ENCODE measurements at places on chromosomes 12 and 14.

- DNase-seq: no peak
Observed at GRCh38 chr12:10395390-10395998, 5.7 kb upstream of the KLRK1 start.

DNA sequence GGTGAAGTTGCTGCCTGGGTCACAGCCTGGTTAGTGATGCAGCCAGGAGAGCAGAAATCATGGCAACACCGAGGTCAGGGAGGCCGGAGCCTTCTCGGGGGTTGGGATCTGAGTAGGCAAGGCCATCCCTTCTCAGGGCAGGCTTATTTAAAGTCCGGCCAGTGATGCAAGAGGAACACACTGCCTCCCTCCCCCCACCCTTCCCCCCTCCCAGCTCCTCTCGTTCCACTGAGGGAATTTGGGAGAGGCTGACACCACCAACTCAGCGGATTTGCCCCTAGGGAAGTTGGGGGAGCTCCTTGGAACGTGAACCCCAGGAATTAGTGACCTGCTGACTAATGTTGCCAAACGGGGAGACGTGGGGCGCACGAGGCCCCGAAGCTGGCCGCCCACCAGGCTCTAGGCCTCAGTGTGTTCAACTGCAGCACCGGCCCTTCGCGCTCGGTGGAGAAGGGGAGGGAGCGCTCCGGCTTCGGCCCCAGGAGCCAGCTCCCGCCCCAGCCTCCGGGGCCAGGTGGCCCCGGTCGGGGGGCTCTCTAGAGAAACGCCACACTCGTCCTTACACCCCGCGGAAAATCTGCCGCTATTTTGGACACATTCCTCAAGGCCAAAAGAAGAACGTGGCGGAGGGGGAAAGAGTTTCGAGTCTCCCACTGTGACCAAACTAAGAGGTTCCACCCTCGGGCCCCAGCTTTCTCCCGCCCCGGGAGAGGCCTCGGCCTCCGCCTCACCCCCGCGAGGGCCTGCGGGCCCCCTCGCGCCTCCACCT, 1.6 kb downstream of the CTDSP2 start:
- no peak for DNase-seq

- no peak for DNase-seq
Observed at GRCh38 chr14:104900639-104901512, 23.8 kb upstream of the PLD4 start.

- no peak for DNase-seq
Observed at GRCh38 chr12:53499266-53500141, at the start of gene MAP3K12. Gene MAP3K12, minus strand, starts transcription at chr12:53499458. Its CDS starts 12,067 bp downstream, at chr12:53487391.

DNA sequence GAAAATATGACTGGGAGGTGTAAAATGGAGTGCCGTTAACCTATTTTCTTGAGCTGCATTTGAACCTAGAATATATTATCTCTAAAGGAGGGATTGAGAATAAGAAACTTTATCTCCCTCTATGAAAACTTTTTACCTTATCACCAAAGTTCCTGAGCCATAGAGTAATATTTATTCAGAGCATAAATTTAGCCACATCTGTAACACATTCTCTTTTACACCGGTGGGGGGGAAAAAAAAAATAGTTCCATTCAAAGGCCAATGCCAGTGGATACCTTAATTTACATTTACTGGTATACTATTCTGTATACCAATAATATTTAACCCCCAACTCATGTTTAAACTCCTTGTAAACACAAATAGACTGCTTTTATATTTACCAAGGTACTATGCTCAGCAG, 21.7 kb downstream of the CERS5 start:
- DNase-seq: no peak

DNA sequence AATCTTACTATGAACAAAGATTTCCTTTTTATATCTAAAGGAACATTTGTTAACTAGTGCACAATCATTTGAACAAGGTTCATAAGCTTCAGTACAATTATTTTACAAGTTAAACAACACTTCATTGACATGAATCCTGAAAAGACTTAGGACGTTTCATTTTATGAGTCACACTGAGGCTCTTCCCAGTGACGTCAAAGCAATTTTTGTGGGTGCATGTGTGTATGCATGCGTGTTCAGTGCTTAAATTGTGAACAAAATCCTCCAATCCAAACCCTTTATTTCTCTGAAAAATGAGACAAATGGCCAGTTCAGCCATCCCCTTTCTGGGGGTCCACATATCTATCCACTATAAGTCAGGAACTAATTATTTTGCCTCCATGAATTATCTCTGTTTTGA, 2.9 kb downstream of the LMNTD1 start:
- DNase-seq: no peak

DNA sequence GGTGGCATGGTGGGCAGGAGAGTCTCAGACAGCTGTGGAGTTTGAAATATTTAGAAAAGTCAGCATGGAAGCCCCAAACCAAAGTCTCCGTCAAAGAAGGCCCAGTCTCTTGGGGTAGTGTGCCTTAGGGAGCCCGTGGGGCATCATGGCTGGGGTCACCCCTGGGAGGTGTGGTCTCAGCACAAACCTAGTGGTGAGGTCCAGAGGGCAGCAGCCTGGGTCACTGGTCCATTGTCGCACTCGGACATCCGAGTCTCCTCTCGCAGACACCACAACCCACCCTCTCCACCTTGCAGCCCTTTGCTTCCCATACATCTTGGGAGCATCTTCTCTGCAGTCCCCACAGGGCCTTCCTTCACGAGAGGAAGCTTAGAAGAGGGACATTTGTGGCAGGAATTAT, 588.0 kb upstream of the TMEM132C start:
- DNase-seq: no peak

GRCh38 chr12:108318472-108319275, 20.4 kb downstream of the CMKLR1 start:
- DNase-seq: no peak

GRCh38 chr12:113222730-113223531, 1.7 kb downstream of the TPCN1 start:
- no peak for DNase-seq

DNA sequence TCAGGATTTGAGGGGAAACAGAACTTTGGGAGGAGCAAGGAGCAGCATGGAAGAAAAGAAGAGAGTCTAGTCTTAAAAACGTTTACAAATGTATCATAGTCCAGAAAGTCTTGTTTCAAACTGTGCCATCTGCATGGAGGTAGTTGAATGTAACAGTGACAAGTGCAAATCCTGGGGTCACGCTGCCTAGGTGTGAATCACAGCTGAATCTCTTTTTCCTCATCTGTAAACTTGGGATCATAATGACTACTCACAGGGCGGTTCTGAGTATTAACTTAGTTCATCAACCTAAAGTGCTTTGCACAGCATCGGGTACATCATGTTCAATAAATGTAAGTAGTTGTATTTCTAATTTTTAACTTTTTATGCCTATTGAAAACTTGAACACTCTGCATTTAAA, 208.5 kb downstream of the CHST11 start:
- no peak for DNase-seq

DNA sequence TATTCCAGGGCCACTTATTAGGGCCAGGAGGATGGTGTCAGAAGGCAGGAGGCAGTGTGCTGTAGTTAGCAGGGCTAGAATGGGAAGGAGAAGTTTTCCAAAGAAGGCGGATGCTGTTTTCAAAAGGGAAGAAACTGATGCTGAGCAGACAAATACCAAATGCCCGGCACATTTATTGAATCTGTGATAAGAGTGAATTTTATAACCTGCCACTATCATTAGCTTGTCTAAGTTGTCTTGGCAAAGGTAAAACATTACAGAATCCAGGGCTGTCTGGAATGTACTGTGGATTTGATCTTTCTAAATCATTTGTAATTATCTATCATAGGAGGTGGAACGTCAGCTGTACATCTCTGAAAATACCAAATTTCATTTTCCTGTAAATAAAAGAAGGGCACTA, 40.8 kb downstream of the NDUFA12 start:
- no peak for DNase-seq

GRCh38 chr12:44960856-44961255, 84.7 kb upstream of the NELL2 start:
- DNase-seq: no peak

DNA sequence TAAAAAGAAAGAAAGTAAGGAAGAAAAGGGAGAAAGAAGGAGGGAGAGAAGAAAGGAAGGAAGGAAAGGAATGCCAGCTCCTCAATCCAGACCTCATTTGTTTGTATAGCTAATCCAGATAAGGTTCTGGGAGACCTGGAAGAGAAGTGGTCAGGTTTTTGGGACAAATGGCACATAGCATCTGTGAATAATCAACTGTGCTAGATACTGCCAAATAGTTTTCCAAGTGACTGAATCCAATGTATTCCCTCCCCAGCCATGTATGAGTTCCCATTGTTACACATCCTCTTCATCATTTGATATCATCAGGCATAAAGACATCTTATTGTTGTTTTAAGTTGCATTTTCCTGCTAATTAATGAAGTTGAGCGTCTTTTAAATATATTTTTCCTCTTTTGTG, 18.6 kb upstream of the PTGR2 start:
- DNase-seq: no peak

DNA sequence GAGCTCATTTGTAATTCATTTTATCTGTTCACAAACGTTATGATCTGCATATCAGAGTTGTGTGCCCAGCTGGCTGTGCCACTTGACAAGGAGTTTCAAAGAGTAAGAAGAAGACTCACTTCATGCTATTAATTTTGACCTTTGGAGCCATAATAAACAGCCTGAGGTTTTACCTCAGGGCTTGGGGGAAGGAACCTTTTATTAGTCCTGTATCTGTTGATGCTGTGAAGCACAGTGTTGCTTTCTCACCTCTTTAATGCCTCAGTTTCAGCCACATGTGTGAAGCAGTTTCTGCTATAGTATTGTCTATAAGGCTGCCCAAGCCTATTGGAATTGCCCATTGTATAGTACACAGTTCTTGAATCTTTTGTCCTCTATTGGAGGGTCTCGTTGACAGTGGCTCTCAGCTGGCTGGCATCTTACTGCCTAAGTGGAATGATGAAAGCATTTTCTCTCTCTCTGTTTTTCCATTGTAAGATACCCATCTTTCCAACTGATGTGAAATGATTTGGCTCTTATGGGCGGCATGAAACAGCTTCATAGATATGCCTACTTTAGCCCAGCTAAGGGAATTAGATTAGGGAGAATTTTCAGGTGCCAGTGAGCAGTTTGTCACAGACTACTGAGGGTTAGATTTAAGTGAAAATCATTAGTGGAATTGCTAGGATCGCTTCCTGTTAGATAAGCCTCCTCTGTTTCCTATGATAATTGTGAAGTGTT, 34.7 kb downstream of the GPATCH2L start:
- DNase-seq: no peak

DNA sequence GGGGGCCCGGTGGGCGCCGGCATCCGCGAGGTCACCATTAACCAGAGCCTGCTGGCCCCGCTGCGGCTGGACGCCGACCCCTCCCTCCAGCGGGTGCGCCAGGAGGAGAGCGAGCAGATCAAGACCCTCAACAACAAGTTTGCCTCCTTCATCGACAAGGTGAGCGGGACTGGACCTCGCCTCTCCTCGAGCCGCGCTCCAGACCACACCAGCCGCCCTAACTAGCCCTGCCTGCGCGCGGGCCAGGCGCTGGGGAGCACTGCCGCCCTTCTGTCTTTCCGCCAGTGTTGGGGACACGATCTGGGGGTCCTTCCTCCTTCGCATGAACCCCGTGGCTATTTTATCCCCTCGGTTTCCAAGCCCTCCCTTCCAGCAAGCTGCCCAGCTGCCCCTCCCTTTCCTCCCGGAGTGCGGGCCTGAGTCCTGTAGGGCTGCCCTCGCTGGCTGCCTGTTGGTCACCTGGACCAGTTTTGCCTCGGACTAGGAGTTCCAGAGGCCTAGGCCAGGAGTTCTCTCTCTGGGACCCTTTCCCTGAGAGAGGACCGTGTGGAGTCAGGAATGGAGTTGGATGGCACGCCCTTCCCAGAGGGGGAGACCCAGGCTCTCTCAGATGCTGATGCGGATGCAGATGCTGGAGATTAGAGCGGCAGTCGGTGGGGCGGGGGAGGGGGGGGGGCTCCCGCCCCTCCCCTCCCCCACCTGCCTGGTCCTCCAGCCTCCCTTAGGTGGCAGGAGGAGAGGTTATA, 592 bp downstream of the KRT7 start:
- DNase-seq: no peak

DNA sequence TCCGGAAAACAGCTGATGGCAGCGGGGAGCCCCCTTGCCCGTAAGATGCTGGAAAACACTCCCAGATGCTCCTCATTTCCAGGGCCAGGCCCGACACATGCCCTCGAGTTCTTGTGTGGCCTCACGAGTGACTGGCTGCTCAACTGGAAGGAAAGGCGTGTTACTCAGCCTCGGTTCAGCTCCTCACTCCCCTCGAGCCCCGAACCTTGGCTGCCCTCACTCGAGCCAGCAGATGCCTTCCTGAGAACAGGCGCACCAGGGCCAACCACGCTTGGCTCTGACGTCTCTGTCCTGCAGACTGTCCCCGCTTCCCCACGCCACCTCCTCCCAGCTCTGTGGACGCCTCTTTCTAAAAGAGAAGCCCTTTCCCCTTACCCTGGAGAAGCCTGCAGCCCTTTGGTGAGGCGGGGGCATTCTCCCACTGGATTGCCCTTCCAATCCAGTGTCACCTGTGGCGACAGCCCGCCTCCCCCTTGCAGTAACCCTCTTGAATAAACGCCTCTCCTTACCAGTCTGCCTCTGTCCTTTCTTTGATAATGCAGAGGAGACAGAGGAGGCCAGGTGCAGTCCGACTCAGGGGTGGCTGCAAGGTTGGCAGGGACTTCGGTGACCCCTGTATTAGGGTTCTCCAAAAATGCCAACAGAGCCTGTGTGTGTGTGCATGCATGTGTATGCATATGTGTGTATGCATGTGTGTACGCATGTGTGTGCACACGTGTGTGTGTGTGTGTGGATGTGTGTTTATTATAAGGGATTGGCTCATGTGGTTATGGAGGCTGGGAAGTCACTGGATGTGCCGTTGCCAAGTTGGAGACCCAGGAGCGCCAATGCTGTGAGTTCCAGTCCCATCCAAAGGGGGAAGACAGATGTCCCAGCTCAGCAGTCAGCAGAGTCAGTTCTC, 166.3 kb downstream of the KIF26A start:
- DNase-seq: no peak

DNA sequence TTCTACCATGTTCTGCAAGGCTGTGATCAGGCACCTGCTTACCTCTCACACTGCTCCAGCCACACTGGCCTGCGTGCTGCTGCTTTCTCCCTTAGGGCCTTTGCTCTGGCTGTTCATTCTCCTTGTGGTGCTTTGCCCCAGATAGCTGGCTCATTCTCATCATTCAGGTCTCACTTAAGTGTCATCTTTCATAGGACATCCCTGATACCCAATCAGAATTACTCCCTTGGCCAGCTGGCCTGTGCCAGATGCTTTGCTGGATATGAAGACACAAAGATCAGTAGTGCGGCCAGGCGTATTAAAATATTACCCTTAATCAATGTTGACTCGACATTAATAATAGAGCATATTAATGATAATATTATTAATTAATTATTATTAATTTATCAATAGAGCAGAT, 143.8 kb upstream of the FGD4 start:
- no peak for DNase-seq

- no peak for DNase-seq
Observed at GRCh38 chr12:88037770-88038169, 8.6 kb upstream of the C12orf50 start.

DNA sequence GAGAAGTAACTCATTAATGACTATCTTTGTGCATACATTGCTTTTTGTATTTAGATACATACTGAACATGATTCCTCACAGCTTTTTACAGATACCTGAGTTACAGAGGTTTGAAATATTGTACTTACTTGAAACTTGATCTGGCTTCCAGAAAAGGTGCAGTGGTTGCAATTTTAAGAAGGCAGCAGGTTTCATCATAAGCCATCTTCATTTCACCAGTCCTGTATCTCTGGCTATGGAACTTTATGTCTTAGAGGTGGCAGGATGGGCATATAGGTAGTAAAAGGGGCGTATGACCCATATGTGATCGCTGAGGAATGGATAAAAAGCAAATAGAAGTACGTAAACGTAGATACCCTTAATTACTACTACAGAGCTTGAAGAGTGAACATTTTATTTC, 13.7 kb downstream of the ZBTB1 start:
- no peak for DNase-seq

Measured in activated CD4-positive, CD25-positive, alpha-beta regulatory T cell treated with anti-CD3 and anti-CD28 coated beads, Interleukin-2, amount 50 U/mL, for 16 hours (primary cell).